ENCODE measurements at places on chromosomes 7 and 10.

GRCh38 chr10:103110407-103110806 lies 82.7 kb downstream of the NT5C2 start:
- DNase-seq: no peak

DNA sequence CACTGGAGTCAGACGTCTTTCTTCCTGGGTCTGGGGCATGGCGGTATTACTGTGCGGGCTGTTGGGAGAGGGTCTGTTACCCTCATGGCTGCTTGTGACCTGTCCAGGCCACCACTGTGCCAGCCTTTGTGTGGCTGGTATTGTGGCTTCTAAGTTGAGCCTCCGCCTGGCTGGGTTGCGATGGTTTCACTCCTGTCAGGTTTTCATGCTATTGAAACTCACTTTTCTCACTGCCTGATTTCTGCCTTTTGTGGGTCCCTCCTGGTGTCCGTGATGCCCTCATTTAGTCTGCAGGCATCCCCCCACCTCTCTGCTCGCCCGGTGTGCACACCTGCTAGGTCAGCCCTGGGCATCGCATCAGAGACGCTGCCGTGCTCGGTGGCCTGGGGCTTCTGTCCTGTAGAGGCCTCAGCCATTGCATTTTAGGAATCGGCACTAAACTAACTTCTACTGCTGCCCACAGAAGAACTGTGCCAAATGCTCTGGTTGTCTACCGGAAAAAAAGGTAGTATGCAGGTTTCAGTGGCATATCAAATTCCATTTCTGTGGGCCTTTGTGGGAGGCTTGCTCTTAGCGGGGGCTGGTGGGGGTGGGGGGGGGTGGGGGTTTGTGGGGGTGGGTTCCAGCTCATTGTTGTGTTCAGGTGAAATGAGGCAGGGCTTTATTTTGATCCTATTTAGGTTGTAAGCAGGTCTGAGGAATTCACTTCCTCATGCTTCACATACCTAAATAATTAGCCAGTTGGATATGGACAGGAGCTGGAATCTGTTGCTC lies 64.3 kb downstream of the MGMT start:
- no peak for DNase-seq

- DNase-seq: no peak
Measured at GRCh38 chr10:47371629-47372485, 12.2 kb downstream of the ZNF488 start.

- no peak for DNase-seq
Measured at GRCh38 chr7:47218378-47219176, 363.3 kb downstream of the TNS3 start.

DNA sequence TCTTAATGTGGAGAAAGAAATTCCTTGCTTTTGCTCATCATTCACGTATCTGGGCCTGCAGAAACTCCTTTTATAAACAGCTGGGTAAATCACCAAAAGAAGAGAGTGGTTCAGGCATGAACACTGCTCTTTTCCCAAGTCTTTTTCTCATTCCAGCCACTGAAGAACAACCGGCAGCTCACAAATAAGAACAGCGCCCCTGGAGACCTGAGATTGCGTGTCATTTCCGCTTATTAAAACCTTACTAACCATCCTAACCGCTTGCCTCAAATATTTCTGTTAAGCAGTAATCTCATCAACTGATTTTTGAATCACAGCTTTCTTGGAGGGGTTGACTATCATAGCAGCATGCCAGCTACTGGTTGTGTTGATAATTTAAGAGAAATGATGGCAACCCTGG lies 213.0 kb upstream of the PLXNA4 start:
- no peak for DNase-seq
